Fibroblast of skin of back (primary cell): ENCODE measurements at places on chromosomes 11 and 22.
A peak's percentile ranks its signal among the peaks of the same experiment; 100 is the strongest.

DNA sequence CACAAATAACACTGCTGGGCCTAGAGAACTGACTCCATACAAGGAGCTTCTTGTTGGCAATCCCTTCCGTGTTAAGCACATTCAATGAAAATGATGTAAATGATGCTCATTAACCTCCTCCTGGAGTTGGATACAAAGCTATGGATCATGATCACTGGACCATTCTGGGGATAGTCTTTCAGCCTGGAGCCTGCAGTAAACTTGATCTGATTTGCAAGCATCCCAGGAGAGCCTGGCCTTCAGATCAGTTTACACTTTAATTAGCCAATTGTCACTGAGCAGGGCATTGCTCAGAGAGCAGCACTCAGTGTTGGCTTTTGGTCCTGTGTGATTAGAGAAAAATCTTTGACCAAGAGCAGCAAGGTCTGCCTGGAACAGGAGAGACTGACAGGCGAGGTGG is 45.6 kb downstream of the ARFGAP3 start:
- DNase-seq: no peak

DNA sequence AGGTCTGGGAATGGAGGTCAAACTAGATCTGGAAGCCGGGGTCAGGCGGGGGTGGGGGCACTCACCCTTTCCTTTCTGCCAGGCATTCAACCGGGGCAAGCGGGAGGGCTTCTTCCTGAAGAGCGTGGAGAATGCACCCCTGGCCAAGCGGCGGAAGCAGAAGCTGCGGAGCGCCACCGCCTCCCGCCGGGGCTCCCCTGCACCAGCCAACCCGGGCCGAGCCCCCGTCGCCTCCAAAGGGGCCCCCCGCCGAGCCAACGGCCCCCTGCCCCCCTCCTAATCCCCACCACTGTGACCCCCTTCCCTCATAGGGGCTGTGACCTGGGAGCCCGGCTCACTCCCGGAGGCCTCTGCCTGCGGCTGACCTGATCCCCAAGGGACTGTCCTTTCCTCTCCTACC is 12.2 kb downstream of the RPS6KA4 start:
- no peak for DNase-seq

DNA sequence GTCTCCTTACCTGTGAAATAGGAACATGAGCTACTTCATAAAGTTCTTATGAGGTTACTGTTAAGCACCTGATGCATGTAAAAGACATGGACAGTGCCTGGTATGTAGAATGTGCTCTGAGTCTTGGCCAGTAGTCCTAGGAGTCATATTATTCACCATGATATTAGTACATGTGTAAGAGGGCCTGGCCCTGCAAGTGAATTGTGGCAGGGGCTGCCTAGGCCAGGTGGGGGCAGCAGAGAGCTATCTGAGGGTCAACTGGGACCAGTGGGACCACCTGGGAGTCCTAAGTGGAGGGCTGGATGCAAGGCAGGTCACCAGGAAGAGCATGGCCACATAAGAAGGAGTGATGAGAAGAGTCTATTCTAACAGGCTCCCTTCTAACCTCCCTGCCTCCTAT is 529.5 kb downstream of the SOX6 start:
- no peak for DNase-seq

DNA sequence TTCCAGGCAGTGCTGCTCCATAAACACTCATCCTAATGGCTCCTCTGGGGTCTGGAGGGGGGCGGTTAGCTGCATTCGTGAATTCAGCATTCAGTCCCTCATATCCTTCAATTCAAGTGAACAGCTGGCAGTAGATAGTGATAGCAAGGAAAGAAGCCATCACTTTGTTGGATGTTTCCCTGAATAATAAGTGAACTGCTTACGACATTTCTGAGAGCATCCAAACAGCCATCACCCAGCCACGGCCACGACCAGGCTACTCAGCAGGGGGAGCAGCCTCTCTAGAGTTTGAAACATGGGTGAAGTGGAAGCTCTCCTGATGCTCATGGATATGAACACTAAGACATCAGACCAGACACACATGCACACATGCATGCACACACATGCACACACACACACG is 163.6 kb downstream of the NTM start:
- DNase-seq: no peak

DNA sequence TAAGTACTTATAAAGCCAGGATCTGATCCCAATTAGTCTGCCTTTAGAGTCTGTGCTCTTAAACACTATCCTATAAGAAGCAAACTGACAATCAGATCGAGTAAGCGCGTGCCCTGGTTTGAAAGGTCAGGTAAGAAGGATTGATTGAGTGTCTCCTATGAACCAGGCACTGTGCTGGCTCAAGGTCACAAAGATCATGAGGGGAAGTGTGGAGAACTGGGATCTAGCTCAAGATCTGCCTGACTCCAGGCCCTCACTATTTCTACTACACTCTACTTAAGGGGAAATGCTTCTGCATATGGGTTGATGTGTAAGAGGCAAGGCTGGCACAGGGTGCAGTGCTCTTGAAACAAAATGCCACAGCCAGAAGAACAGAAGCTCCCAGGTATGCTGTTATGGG is 77.0 kb downstream of the ME3 start:
- no peak for DNase-seq

- DNase-seq: no peak
Observed at GRCh38 chr11:61071913-61072312, 30.4 kb upstream of the CD5 start.

DNA sequence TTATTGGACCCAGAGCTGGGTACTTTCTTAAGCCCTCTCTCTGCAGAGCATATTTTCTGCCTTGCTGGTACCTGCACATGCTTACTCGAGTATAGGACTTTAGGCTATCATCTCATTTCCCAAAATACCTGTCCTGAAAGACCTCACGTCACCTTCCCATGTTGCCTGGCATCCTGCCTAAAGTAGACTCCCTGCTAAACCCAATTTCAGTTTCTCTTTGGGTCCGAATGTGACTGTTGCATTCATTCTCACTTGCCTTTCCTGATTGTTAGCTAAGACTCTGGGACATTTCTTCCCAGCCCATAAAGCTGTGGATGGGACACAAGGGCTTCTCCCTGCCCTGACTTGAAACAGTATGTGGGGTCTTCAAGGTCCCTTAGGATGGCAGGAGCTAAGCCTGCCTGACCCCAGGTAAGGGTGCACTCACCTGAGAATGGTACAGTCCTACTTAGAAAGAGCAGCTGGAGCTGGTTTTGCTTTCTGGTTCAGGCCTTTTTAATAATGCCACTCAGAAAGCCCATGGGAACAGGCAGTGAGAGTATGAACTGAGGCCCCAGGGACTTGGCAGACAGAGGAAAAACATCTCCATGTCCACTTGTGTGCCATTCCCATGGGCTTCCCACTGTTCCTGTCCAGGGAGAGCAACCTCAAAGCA is 12.9 kb downstream of the OR51E2 start:
- no peak for DNase-seq

DNA sequence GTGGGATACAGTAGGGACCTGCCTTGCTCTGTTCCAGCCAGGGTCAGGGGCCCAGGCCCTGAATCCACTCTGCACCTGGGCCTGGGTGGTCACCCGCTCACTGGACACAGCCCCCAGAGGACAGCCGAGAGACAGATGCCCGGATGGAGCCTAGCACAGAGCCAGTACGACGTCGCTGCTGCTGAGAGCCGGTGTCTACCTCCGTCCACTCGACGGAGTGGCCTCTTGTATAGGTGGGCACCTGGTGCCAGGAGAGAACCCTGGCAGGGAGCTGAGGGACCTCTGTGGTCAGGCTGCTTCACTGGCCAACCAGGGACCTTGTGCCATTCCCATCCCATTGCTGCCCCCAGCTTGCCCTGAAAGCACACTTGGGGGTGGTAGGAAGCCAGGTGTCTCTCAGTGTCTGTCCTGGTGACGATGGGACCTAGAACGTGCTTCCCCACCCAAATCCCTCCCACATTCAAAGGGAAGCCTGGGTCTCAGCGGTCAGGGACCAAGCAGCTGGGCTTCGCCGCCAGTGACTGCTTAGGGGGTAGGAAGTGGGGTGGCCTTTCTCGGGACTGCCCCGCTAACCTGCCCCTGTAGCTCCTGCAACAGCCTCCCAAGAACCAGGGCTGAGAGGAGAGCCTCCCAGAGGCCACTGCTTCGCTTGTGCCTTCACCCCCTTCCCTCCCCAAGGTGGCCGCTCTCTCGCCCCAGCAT is 10.3 kb upstream of the CERK start:
- DNase-seq: no peak

DNA sequence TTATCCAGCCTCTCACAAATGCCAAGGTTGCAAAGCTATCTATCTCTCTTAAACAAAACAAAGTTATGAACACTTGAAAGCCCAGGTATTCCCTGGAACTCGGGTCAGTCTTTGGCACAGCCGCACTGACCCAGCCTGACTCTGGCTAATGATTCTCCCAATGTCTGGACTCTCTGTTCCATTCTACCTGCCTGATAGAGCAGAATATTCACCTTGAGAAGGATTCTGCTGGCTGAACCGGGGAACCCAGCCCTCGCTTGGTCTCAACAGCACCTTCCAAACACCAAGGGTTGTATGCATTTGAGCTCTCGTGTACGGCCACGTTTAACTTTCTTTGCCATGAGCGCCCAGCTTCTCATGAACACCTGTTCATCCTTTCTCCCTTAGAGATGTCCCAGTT is 116.8 kb downstream of the ZBTB16 start:
- DNase-seq: no peak

DNA sequence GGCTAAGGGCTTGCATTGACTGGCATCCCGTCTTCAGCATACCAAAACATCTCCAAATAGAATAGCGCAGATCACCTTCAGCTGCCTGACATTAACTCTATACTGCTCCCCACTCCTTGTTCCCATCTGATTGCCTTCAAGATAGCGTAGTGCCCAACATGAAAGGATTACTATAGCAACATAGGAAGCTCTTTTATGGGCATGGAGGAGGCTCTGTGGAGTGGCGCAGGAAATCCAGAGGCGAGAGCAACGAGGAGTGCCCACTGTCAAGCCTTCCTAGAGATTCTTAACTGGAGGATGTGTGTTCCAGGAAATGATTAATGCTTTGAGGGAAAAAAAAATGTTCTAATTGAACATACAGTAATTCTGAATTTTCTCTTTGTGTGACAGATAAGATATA is 213.3 kb downstream of the CADM1 start:
- DNase-seq: no peak

DNA sequence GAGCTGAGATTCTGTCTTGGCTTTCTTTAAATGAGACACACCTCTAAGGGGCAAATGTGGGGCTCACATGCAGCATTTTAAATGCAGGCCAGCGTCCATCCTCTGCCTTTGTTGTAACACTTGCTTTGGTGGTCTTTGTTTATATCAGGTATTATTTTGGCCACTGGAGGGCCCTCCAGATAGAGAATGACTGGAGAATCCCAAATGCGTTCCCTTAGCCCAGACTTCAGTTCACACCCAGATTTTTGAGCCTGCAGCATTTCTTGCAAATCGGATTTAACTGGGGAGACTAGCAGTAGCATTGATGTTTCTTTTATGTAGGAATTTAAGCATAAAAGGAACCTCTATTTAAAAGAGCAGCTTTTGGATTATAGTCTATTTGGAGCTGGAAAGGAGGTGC is 200.2 kb upstream of the SORL1-AS1 start:
- DNase-seq: peak; percentile 35

- peak; percentile 33 for DNase-seq
Observed at GRCh38 chr11:10158461-10158860, 135.6 kb downstream of the SBF2 start.

DNA sequence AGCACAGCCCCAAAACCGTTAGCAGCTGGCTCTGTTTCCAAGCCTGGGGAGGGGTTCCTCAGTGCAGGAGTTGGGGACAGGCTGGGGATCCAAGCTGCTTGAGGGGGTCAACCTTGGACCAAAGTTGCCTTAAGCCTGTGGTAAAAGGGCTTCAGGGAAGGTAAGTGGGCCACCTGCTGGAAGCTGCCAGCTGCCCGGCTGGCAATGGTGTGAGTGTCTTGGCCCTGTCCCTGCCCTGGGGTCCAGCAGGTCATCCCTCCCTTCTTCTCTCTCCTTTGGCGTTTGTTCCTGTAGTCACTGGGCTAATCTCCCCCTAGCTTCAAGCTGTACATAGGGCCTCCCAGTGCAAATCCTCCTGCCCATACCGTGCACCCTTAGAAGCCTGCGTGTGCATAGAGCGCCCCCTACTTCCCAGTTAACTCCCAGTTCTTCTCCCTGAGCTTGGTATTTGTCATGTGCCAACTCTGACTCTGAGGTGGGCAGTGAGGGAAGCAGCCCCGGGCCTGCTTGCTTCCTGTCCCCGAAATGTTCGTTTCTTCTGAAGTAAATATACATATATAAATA is 4.4 kb downstream of the TMEM258 start:
- DNase-seq: peak; percentile 63

- DNase-seq: no peak
Observed at GRCh38 chr11:76916712-76917111, 56.0 kb downstream of the ACER3 start.

GRCh38 chr11:100753571-100753970 is 66.5 kb downstream of the ARHGAP42 start:
- DNase-seq: no peak

DNA sequence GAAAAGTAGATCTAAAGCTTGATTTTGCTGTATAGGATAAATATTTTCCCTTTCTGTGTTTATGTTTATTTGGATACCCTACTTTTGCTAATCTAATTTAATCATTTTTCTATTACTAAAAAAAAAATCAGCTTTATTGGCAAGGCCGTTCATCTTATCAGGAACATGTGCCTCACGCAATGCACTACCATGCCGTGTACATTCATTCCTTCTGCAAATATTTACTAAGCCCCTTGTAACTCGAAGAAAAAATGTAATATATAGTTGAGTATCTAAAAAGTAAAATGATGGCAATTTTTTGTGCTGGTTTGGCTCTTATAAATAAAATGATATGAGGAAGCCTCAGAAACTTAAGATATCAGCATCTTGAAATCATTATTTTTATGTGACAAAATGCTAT is 8.9 kb downstream of the UVRAG start:
- no peak for DNase-seq

- no peak for DNase-seq
Observed at GRCh38 chr11:134438542-134439537, 26.8 kb upstream of the B3GAT1 start.

DNA sequence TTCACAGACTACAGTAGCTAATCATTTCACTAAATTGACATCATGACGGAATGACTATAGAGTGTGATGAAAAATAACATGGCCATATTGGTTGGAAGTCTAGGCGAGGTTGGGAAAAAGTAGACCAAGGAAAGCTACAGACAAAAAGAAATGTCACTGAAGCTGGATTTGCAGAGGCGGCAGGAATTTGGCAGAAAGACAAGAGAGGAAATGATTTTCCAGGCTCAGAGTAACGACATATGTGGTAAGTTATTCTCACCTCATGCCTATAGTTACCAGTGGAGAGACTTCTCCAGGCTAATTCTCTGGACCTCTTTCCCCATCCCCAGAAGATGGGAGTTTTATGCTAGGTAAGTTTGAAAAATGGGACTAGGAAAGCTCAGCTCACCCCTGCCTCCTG is 1005.8 kb upstream of the CCDC90B start:
- peak; percentile 42 for DNase-seq

DNA sequence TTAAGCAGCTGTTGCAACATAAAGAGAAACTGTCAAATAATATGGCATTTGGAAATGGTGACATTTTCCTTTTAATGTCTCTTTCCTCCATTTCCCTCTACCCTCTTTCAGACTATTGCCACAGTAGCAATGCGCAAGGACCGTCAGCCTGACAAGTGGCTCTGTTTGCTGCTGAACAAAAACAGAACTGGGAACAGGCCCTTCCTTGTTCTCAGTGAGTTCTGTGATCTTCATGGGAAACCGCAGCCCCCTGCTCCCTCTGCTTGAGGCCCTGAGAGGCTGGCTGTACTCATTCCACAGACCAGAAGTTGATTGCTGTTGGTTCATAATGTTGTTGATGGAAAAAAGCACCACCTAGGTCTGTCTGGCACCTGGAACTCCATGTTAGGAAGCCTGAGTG is 559.7 kb downstream of the OPCML start:
- no peak for DNase-seq

GRCh38 chr11:88428959-88429358 is 91.4 kb upstream of the CTSC start:
- no peak for DNase-seq
